LNCaP clone FGC (cell line): ENCODE measurements at places on chromosomes 3 and 15.

- no peak for DNase-seq
These were observed 43.1 kb upstream of the SLC6A6 start for GRCh38 chr3:14359348-14359747.

GRCh38 chr3:160804762-160805161 lies 48.7 kb downstream of the PPM1L start:
- peak; percentile 33 for DNase-seq

DNA sequence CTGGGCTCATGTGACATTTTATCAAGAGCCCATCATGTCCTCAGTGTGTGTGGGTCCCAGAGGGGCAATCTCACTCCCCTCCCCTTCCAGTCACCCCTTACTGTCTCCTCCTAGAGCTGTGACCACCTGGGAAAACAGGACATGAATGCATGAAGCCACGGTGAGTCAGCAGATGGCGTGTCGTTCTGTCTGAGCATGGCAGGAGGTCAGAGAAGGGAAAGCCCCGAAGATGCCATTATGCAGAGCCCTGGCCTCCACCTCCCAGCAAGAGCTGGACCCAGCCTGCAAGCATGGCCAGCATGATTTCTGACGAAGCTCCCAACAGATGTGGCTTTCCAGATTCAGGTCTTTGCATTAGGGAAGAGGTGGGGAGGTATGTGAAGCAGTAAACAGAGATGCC lies 118.5 kb downstream of the TLE3 start:
- no peak for DNase-seq

- DNase-seq = no peak
These were observed 235.9 kb downstream of the LPP start for GRCh38 chr3:188389711-188390342.
